Islet precursor cell (in vitro differentiated cells): ENCODE measurements at places on chromosomes 13 and 19.

DNA sequence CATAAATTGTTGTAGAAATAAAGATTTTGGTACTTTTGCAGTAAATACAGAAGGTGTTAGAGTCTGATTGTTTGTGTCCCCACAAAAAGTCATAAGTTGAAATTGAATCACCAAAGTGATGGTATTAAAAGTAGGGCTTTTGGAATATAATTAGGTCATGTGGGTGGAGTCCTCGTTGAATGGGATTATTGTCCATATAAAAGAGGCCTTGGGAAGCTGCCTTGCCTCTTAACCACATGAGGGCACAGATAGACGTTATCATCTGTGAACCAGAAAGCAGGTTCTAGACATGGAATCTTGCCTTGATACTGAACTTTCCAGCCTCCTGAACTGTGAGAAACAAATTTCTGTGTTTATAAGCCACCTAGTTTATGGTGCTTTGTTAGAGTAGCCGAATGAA, 186.8 kb downstream of the PRR20E start:
- DNase-seq: no peak

DNA sequence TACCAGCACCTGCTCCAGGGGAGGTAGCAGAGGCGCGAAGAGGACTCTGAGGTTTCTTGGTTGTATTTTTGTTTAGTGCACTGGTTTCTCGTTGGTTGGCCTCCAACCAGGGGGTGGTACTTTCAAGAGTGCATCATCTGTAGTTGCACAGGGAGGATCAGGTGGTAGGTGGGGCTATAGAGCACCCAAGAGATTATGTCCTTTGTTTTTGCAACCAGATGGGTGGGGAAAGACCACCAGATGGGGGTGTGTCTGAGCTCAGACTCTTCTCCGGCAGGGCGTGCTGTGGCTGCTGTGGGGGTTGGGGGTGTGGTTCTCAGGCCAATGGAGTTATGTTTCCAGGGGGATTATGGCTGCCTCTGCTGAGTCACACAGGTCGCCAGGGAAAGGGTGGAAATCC, 254.4 kb upstream of the KLF12 start:
- DNase-seq: no peak

DNA sequence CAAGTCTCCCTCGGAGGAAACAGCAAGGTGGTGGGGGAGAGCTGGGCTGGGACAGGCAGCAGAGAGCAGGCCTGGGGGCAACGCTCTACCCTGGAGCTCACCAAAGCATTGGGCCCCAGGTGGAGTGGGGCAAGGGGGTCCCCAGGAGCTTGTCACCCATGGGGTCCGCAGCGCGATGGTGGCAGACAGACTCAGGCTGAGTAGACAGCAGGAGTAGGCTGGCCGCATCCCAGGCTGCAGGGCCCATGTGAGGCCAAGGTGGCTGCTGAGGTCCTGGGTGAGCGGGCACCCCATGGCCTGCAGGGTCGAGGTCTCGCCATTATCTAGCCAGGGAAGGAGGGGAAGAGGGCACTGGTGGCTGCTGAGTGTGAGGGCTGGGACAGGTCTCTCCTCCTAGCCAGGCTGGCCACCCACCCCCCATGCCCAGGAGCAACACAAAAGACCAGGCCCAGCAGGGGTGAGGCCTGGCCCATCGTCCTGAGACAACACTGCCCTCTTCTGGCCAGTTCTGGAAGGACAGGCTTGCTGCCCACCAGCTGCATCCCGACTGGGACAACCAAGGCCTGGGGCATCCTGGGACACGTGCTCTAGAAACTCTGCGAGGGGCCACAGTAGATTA, 33.1 kb downstream of the CEBPG start:
- DNase-seq: peak; percentile 90

DNA sequence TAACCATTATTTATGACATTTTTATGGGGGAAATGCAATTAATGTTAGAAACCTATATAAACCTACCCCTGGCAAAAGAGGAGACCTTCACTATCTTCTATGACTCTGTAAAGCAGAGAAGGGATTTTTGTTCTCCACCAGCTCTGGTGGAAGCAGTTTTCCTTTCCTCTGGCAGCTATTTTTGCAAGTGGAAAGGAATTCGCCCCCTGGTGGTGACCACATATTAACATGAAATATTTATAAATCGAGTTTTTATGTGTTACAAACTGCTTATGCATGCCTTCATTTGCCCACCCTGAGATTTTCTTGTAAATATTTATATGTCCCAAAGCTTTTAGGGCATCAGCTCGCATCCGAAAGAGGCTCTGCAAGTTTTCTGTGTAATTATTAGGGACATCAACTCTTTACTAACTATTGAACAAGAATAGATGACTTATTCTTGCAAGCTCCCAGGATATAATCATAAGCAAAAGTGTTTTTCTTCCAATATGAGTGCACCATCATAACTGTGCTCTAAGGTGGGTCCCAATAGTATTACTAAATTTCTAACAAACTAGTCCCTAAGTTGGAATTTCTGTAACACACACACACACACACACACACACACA, 62.4 kb downstream of the SERTM1 start:
- no peak for DNase-seq

DNA sequence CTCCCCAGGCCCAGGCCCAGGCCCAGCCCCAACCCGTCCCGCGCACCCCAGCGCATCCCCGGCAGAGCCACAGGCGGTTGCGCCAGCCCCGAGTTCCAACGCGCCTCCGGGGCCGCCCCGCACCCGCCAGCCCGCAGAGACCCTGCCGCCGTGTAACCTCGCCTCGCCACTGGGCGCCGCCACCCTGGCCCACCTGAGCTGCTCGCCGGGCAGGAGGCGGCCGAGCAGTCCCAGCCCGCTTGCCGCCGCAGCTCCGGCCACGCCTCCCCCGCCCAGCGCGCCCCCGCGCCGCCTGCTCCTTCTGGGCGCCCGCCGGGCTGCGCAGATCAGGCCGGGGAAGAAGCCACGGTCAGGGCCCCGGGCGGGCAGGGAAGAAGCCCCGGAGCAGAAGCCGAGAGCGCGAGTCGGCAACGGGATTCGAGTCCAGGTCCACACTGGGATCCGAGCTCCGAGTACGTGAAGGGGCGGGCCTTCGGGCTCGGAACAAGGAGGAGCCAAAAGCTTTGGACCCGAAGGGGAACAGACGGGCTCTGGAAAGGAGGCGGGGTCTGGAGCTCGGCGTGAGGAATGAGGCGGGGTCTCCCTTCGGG, at the start of gene MBOAT7:
TSS of gene MBOAT7 (minus strand) at position 436 of the 590 bp plus-strand sequence. CDS start 1,072 bp downstream, outside the sequence.
- DNase-seq: no peak

DNA sequence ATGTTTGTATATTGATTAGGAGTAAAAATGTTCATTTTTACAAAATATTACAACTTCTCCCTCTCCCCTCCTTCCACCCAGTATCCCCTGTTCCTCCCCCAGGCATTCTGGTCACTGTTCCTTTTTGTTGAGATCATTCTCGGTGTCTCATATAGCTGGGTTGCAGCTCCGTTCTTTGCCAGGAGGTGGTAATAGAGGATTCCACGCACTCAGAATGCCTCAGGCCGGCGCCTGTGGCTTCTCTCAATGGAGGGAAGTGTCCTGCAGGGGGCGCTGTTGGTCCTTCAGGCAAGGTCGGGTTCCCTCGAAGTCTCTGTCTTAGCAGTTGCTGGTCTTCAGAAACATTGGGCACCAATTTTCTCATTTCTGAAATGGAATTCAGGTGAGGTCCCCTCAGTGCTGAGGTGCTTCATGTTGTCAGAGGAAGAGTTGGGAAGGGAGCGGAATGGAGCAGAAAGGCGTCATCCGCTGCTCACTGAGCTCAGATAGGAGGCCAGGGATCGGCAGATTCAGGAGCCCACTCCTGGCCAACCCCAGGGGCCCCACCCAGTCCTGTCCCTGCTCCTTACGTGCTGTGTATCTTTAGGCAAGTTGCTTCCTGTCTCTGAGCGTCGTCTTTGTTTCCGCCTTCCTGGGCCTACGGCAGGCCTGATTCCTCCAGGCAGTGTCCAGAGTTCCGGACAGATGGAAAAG, 10.3 kb upstream of the GARIN5A start:
- DNase-seq: peak; percentile 88

- DNase-seq: no peak
Observed at GRCh38 chr13:62920159-62920558, 1504.5 kb upstream of the PCDH20 start.

GRCh38 chr19:51097166-51097738, 11.0 kb downstream of the CTU1 start:
- peak; percentile 72 for DNase-seq

DNA sequence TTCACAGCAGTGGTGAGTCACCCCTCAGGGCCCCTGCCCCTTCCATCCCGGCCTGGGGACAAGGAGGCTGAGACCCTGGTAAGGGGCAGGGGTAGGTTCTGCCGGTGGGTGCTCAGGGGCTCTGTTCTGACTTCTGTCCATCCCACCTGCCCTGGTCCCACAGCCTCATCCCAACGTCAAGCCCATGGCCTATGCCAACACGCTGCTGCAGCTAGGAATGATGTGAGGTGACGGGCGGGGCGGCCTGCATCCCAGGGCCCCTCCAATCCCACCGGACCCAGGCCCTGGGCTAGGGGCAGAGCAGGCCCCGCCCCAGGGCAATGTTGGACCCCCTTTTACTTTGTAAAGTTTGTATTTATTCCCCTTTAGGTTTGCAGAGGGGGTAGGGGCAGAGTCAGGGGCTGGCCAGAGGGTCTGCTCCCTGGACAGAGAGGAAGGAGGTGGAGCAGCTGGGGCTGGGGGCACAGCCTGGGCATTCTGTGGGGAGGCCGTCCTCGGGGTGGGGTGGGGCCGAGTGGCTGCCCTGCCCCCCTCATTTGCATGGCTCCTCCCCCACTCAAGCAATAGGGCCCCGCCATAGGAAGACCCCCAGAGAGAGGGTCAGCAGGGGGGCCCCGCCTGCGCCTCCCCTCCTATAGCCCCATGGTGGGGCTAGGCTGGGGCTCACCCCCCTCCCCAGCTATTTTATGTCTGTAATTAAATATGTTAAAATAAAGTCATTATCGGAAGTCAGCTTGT, 23.1 kb downstream of the CCDC8 start:
- DNase-seq: no peak

DNA sequence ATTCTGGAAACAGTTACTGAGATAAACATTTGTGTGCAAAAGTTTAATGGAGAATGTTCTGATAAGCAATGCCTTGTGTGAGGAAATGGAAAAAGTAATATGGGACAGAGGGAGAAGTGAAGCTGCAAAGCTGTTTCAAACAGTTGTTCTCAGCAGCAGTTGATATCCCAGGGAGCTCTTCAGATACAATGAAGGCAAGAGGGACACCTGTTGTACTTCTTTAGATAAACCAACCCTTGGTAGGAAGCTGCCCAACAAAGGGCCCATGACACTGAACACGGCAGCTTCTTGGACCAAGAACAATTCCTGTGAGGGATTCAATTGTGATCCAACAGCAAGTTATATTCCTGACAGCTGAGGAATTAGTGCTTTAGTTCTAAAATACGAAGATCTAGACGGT, 894.3 kb upstream of the PCDH20 start:
- DNase-seq: no peak

- DNase-seq: no peak
Observed at GRCh38 chr13:20669162-20669561, 34.3 kb upstream of the IL17D start.

- no peak for DNase-seq
Observed at GRCh38 chr19:2634228-2634951, 68.1 kb downstream of the GNG7 start.

DNA sequence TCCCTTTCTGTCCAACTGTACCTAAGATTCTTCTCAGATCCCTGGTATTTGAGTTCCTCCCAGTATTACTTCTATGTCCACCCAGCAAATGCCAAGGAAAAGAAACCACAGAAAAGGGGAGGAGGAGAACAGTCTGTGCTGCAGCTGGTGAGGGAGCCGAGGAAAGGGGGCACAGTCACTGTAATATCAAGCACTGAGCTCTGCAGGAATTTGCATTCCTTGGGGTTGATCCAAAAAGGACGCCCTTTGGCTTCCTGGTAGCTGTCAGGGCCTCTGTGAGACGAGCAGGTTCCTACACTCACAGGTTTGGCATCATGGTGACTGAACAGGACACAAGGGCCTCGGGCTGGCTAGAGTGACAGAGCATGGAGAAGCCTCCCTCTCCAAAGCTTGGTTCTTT, 273.4 kb downstream of the NHLRC3 start:
- DNase-seq: no peak

DNA sequence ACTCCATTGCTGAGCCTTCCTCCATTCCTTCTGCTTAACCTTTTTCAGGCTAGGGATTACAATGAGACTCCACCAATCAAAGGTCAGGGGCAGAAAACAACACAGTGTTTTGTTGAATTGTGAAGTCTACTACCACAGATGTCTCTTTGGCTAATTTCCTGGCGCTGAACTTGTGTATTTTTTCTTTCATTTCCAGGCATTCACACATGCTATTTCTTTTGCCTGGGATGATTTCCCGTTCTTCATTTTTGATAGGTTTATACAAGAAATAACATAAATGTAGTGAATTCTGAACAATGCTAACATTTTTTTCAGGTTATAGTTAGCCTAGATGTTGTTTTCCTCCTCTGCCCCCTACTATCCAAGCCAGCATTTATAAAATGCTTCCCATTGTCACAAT, 64.3 kb downstream of the OLFM4 start:
- no peak for DNase-seq

GRCh38 chr13:93727211-93728141, 500.9 kb downstream of the GPC6 start:
- DNase-seq: no peak

- no peak for DNase-seq
Observed at GRCh38 chr13:28471421-28471820, 23.5 kb downstream of the FLT1 start.

DNA sequence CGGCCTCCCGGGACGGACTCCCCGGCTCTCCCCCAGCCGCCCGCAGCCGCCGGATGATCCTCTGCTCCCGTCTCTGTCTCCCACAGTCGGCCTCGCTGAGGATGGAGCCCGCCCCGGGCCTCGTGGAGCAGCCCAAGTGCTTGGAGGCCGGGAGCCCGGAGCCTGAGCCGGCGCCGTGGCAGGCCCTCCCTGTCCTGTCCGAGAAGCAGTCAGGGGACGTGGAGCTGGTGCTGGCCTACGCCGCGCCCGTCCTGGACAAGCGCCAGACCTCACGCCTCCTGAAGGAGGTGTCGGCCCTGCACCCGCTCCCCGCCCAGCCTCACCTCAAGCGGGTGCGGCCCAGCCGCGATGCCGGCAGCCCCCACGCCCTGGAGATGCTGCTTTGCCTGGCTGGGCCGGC, 6.8 kb downstream of the ADAT3 start:
- DNase-seq: no peak

DNA sequence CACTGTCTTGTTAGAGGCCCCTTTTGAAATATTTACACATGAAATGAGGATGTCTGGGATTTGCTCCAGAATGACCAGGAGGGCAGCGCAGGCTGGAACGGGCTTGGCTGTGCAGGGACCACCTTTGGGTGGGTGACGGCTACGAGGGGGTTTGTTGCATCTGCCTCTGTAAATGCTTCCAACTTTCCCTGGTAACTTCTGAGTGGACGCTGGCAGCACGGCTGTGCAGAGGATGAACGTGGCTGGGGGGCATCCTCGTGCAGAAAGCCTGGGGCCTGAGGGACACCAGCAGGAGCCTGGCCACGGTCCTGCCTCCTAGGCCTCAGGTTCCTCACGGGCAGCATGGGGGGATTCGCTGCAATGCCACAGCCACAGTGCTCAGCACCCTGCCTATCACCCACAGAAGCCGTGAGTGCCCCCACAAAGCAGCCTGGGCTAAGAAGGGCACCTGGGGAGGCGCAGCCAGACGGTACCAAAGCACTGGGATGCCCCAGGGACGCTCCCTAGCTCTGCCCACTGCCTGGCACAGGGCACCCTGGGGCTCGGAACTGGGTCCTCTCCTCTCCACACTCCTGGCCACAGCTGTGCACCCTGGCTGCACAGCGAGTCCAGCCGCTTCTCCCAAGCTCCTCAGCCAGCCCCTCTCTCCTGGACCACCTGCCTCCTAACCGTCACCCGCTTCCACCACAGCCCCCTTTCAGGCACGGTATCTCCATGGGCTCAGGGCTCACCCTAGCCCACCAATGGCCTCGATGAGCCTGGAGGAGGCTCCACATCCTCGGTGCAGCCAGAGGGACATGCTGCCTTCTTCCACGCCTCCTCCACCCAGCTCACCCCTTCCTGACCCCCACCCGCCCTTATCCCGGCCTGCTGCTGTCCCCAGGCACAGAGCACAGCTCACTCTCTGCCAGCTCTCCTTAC, 44.5 kb downstream of the MLLT1 start:
- no peak for DNase-seq
